A172 (cell line): ENCODE measurements at places on chromosomes 6 and 20. TPM values are rescaled to one million over a fixed set of nuclear protein-coding genes. Genes with fewer than 3 reads are reported as not detected.

Gene CST2
- not detected in 2 replicates for total RNA-seq

Gene RGS17
- total RNA-seq = 2.9 and 6.5 TPM in 2 replicates

- peak; percentile 64 for DNase-seq
Observed at GRCh38 chr6:31660381-31661261, at the start of gene C6orf47. Gene C6orf47 (minus strand): TSS chr6:31660778. CDS start chr6:31659947, 831 bp downstream.

DNA sequence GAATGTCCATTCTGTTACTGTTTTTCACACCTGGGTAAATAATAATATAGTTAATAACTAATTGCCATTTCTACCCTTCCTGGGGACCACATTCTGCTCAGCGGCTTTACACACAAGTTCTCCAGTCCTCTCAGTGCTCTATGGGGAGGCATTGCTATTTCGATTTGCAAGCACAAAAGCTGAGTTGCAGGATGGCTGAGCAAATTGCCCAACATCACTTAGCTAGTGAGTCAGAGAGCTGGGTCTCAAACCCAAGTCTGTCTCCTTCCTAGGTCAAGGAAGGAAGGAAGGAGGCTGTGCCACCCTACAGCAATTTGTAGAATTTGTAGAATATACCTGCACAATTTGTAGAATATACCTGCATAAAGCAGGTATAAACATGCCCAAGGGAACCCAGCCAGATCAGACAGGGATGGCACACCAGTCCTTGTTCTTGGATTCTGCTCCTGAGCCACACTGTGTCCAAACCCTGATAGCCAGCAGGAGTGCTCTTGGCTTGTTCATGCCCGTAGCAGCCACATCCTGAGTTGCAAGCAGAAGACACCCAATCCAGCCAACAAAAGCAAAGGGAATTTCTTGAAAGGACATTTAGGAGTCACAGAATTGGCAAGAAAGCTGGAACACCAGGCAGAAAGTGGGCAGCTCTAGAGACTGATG lies 56.9 kb downstream of the LY86 start:
- no peak for DNase-seq

GRCh38 chr20:48909910-48910309 lies 11.6 kb upstream of the ARFGEF2 start:
- no peak for DNase-seq

DNA sequence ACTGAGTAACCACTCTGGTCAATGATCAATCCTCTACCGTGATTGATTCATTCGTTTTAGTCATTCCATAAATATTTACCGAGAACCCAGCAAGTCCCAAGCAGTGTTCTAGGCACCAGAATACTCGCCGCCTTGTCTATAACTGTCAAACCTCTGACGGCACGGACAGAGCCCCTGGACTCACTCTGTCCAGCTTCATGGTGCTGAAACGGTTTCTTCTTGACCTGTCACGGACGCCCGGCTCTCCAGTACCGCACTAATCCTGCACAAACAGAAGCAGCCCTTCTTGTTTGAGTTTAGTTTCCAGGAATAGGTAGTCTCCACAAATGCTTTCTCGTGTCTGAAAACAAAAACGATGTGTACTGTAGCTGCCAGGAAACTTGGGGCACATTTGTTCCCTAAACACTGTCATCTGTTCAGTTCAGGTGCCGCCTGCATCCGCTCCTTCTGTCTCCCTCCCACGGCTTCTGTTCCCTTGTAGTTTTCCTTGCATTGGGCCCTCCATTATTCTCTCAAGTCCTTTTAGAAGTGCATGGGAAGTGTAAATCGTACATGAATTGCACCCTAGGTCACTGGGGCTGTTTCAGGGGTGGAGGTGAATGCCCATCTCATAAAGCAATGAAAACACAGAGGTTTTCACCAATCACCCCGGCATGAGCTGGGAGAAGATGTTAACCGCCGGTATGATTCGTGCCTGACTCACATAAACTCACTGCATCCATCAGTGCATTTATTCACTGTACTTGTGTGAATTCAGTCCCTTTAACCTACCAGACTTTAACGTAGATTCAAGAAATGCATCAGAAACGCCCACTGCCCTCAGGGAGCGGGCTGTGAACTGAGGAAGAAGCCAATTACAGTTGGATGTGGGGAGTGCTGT lies 209.3 kb upstream of the CDH4 start:
- DNase-seq = no peak

Gene EDN1
- total RNA-seq = 24.0 and 28.5 TPM in 2 replicates

DNA sequence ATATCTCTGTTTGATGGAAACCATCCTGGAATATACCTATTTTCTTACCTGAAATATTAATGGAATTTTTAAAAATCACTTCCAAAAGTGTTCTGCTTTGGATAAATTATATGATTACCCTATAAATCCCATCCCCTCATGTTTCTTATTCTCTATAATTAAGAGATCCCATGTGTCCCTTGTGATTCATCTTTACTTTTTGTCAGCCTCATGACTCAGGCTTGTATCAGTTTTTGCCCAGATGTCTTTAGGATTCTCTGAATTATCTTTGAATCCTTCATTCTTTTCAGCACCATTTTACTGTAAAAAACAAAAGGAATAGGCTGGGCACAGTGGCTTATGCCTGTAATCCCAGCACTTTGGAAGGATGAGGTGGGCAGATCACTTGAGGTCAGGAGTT lies 804.5 kb upstream of the CITED2 start:
- DNase-seq = peak; percentile 36

- no peak for DNase-seq
Observed at GRCh38 chr20:63842258-63842657, 11.2 kb upstream of the ZBTB46 start.

- no peak for DNase-seq
Observed at GRCh38 chr20:5122873-5123260, 3.1 kb upstream of the PCNA start.

- DNase-seq = no peak
Observed at GRCh38 chr6:582370-582769, 74.5 kb downstream of the HUS1B start.

- DNase-seq = no peak
Observed at GRCh38 chr6:156953127-156953478, 175.9 kb downstream of the ARID1B start.

- DNase-seq = no peak
Observed at GRCh38 chr6:160054271-160054670, 67.3 kb upstream of the SLC22A1 start.

DNA sequence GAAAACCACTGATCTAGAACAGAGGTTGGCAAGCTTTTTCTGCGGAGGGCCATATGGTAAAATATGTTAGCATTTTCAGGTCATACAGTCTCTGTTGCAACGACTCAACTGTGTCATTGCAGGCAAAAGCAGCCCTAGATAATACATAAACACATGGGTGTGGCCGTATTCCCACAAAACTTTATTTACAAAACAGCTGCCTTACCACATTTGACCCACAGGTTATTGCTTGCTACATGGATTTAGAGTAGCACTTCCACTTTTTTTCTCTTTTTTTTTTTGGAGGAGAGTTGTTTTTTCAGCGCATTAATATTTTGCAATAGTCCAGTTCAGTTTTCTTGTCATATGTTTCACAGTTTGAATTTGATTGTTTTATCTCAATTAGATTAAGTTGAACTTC lies 2.5 kb upstream of the IGF2R start:
- DNase-seq = no peak

Gene SIRPD
- not detected in 2 replicates for total RNA-seq

- no peak for DNase-seq
Observed at GRCh38 chr6:49868951-49869529, 2.7 kb upstream of the CRISP1 start.

DNA sequence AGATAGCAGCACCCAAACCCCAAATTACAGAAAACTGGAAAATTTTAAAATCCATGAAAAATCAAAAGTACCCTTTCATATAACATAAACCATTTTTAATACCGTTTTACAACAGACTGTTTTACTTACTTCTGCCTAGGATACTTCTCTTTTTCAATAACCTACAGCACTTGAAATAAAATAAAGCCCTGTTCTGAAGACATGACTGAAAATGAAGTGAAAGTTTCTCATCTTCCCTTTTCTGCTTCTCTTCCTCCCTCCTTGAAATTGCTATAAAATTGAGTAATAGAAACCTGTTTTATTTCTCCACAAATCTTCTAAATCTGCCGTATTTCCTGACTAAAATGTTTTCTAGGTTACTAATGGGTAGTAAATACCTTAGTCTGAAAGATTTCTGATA lies 20.3 kb downstream of the MMS22L start:
- no peak for DNase-seq

- DNase-seq = no peak
Observed at GRCh38 chr6:56874328-56874727, 80.6 kb upstream of the BEND6 start.

DNA sequence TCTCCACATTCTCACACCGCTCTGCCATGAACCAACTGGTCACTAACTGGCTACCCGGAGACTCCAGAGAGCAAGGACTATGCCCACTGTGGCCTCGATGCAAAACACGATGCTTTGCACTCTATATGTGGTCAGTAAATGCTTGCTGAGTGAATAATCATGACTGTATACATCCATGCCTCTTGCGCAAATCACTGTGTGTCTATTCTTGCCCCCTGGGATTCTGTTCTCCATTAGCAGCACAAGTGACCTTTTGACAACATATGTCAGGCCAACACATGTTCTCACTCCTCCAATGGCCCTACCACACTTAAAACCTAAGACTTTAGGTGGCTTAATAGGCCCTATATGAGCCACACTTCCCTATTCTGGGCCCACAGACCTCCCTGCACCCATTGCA lies 16.9 kb downstream of the KIF16B start:
- DNase-seq = no peak

- no peak for DNase-seq
Observed at GRCh38 chr20:63006540-63007359, at the start of gene BHLHE23. Gene BHLHE23 (minus strand): TSS chr20:63006964. CDS start chr20:63006774, 190 bp downstream.

- no peak for DNase-seq
Observed at GRCh38 chr6:133202610-133203343, 38.4 kb upstream of the EYA4 start.

Gene NKAIN4
- total RNA-seq = not detected in 2 replicates

GRCh38 chr20:34579191-34579978 lies 20.9 kb downstream of the MAP1LC3A start:
- DNase-seq = peak; percentile 85

DNA sequence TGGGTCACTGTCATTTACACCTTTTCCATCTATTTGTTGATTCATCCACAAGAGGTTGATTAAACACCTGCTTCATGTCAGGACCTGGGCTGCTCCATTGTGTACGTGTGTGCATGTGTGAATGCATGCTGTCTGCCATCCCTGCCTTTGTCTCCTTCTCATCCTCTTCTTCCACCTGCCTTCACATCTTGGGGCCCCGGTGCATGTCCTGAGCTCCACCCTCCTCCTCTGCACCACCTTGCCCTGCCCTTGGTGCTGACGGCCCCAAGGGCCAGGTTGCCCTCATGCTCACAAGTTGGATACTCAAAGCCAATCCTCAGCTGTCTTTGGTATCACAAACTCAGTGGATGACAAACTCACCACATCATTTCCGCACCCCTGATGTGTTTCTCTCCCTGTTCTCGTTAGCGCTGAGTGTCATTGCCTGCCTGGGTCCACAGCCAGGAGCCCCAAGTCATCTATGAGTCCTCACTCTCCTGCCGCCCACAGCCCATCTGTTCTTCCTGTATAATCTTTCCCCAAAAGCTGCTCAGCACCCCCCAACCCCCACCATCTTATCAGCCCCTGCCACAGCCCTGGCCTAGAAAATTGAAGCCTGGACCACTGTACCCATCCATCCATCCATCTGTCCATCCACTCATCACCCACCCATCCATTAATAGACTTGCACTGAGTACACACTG lies 85.0 kb downstream of the SRC start:
- no peak for DNase-seq

GRCh38 chr6:168448243-168448855 lies 7.4 kb downstream of the SMOC2 start:
- DNase-seq = no peak

Gene CST1
- total RNA-seq = not detected in 2 replicates

GRCh38 chr6:155213611-155214372 lies 50.0 kb upstream of the CLDN20 start:
- no peak for DNase-seq

DNA sequence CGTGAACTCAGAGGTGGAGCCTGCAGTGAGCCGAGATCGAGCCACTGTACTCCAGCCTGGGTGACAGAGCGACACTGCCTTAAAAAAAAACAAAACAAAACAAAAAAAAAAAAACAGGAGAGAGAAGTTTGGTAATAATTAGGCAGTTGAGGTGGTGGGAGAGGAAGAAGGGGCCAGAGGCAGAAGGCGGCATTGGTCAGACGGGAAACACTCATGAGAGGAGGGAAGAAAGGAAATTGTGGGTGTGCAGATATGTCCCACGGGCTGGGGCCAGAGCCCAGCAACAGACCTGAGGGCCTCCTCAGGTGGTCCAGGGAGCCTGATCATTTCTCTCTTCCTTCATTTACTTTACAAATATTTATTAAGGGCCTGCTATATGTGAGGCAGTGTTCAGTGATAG lies 20.0 kb downstream of the SULF2 start:
- DNase-seq = no peak

DNA sequence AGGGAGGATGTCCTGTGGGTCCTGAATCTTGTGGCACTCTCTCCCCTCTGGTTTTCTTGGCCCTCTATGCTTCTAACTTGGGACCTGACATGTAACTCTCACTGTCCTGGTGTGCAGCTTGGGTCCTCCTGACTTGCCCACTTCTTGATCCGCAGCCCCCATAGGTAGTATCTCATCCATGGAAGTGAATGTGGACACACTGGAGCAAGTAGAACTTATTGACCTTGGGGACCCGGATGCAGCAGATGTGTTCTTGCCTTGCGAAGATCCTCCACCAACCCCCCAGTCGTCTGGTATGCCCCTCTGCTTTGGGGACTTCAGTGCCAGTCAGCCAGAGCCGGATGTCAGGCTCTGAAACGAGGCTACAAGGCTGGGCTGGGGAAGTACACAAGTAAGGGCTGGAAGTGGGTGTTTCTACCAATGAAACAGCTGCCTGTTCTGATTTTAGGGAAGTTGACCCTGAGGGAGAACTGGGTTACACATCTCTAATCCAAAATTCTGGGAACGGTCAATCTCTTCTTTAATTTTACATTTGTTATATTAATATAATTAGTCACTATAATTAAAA lies 641 bp downstream of the DBNDD2 start:
- no peak for DNase-seq

Gene CST4
- not detected in 2 replicates for total RNA-seq

DNA sequence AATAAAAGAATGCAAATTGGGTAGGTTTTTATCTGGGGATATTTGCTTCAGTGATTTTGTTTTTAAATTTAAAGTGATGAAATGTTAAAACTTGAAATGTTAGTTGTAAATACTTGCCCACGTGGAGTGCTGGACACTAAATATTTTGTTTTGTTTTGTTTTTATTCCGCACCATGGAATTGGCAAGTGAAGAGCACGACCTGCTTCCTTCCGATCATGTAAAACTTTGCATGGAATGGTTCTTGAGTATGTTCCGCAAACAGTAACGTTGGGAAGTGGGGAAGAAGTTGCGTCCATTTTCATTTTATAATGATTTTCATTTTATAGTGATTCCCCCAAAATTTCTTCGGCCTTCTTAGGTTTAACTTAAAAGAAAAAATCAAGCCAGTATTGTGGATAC lies 765 bp downstream of the IRAK1BP1 start:
- DNase-seq = no peak
